T47D (cell line): ENCODE measurements at places on chromosomes 2 and 18.

GRCh38 chr2:40746191-40746590 is 294.3 kb upstream of the SLC8A1 start:
- no peak for DNase-seq

GRCh38 chr2:178530625-178531142 is 50.4 kb downstream of the PLEKHA3 start:
- no peak for DNase-seq

DNA sequence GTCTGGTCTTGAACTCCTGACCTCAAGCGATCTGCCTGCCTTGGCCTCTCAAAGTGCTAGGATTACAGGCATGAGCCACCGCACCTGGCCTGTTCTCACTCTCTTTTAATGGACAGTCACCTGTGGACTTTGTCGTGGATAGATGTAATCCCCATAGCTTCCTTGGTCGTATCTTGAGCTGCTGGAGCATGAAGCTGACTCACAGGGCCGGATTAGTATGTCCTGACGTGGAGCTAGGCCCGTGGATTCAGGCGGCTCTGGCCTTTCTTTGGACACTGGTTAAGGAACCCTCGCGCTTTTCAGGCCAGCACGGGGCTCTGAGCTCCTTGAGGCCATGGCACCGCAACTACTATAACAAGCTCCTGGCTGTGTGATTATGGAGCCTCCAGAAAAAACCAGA is 27.5 kb upstream of the GBX2 start:
- DNase-seq = no peak

- DNase-seq = no peak
Observed at GRCh38 chr2:30250421-30250820, 19.1 kb downstream of the LBH start.

- DNase-seq = no peak
Observed at GRCh38 chr2:137659616-137660015, 304.7 kb upstream of the HNMT start.
